ENCODE measurements at places on chromosomes 1 and 21. TPM values are rescaled to one million over a fixed set of nuclear protein-coding genes. Genes with fewer than 3 reads are reported as not detected.

The DNALI1 gene
- total RNA-seq, result 0.25 TPM

The PPP1R15B gene
- 239 TPM for total RNA-seq

The SESN2 gene
- total RNA-seq, result 13.9 TPM

The RGS8 gene
- not detected for total RNA-seq

The CSF3R gene
- total RNA-seq, result 3.6 TPM

GRCh38 chr1:167509587-167509986, 8.7 kb downstream of the CD247 start:
- no peaks in the 10 kb centered on the region for H3K27me3 ChIP-seq
- H3K4me3 ChIP-seq, result peak overlapping the region; percentile 98
- peak overlapping the region; percentile 70 for H3K27ac ChIP-seq
- peaks cover 53% of the 10 kb centered on the region for H3K36me3 ChIP-seq
- peaks cover 96% of the 10 kb centered on the region for H3K4me1 ChIP-seq

- H3K27ac ChIP-seq, result no peak overlapping the region
- no peak overlapping the region for H3K4me3 ChIP-seq
- H3K36me3 ChIP-seq, result no peaks in the 10 kb centered on the region
- H3K27me3 ChIP-seq, result peaks cover 7% of the 10 kb centered on the region
These were observed 24.3 kb downstream of the RXRG start for GRCh38 chr1:165420655-165421054.

DNA sequence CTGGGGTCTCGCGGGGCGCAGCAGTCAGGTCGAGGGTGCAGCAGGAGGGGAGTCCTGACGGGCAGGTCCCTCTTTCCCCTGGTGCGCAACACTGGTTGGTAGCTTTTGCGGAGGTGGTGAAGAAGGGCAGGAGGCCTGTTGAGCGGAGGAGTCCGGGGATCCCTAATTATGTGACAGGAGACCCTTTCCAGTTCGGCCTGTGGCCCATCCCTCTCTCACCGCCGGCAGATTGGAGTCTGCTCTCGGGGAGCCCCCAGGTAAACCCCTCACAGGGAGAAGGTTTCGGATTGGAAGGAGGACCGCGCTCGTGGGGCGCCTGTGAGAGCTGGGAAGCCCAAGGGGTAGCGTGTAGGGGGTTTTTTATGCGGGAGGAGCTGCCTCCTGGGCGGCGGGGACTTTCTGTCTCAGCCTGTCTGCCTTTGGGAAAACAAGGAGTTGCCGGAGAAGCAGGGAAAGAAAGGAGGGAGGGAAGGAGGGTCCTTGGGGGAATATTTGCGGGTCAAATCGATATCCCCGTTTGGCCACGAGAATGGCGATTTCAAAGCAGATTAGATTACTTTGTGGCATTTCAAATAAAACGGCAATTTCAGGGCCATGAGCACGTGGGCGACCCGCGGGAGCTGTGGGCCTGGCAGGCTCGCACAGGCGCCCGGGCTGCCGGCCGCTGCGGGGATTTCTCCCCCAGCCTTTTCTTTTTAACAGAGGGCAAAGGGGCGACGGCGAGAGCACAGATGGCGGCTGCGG, 9.5 kb downstream of the SIM2 start:
- H3K4me3 ChIP-seq, result no peak overlapping the region
- no peaks in the 10 kb centered on the region for H3K36me3 ChIP-seq
- H3K27ac ChIP-seq, result no peak overlapping the region
- DNase-seq, result no peak
- H3K4me1 ChIP-seq, result peaks cover 12% of the 10 kb centered on the region

- no peak overlapping the region for H3K27ac ChIP-seq
- peaks cover 69% of the 10 kb centered on the region for H3K36me3 ChIP-seq
- H3K4me1 ChIP-seq, result no peaks in the 10 kb centered on the region
- H3K4me3 ChIP-seq, result no peak overlapping the region
These were observed 83.4 kb downstream of the TRIM33 start for GRCh38 chr1:114427612-114428011.

DNA sequence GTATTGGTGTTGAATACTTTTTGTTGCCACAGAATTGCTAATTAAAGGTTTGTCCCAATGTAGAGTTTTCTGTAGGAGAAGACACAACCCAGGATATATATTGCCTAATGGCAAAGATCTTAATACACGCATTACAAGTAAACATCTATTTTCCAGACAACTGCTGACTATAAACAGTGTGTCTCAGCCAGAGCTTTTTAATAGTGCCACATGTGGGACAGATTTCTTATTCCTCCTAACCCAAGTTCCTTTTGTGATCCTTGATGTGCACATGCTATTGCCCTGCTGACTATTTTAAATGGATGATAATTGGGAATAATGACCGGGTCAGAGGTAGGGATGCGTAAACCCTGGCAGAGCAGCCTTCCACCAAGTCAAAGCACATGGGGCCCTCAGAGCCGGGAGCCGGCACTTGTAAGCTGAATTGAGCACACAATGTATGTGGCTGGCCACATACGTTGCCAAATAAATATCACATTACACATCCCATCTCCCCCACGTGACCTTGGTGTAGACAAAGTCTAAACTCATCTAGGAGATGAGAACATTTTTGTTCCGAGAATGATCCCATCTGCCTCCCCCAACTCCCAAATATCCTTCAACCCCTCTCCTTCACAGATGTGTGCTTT, 209.8 kb upstream of the NFIA start:
- H3K27ac ChIP-seq, result no peak overlapping the region
- DNase-seq, result no peak
- H3K4me1 ChIP-seq, result no peaks in the 10 kb centered on the region
- H3K4me3 ChIP-seq, result no peak overlapping the region
- H3K36me3 ChIP-seq, result no peaks in the 10 kb centered on the region

GRCh38 chr1:44842486-44842861, 579 bp downstream of the PTCH2 start:
- DNase-seq, result no peak
- no peak overlapping the region for H3K27ac ChIP-seq
- H3K36me3 ChIP-seq, result no peaks in the 10 kb centered on the region
- H3K27me3 ChIP-seq, result peaks cover 7% of the 10 kb centered on the region

GRCh38 chr1:47901001-47901575, 96.1 kb downstream of the TRABD2B start:
- no peaks in the 10 kb centered on the region for H3K36me3 ChIP-seq
- no peak overlapping the region for H3K4me3 ChIP-seq
- no peaks in the 10 kb centered on the region for H3K4me1 ChIP-seq
- no peak overlapping the region for H3K27ac ChIP-seq
- DNase-seq, result no peak

- H3K4me3 ChIP-seq, result no peak overlapping the region
- no peaks in the 10 kb centered on the region for H3K27me3 ChIP-seq
- no peak for DNase-seq
- H3K36me3 ChIP-seq, result no peaks in the 10 kb centered on the region
These were observed 44.3 kb upstream of the ERRFI1 start for GRCh38 chr1:8070381-8070811.

DNA sequence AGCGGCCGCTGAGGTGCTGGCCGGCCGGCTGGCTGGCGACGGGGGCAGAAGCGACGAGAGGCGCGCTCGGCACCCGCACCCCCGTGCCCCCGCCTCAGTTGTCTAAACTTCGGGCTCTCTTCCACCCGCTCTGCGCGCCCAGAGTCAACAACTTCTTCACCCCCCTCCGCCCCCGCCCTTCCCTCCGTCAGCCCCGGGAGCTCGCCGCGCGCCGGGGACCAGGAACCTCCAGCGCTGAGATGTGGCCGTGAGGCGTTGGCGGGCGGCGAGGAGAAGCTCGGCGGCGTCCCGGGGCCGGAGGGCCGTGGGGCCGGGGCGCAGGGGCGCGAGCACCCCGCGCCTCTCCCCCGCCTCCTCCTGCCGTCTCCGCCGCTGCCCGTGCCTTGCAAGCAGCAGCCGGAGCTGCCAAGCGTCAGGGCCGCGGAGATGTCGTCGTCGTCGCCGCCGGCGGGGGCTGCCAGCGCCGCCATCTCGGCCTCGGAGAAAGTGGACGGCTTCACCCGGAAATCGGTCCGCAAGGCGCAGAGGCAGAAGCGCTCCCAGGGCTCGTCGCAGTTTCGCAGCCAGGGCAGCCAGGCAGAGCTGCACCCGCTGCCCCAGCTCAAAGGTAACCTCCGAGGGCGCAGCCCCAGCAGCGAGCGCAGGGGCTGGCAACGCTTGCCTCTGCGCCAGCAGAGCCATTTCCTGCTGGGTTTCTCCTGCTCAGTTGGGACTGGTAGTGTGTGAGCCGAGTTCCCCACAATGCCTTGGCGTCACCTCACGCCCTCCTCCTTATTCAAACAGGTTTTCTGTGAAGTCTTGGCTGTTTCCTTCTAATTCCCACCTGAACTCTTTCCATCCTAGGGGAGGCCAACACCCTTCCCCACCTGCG, 710 bp downstream of the PPP2R5A start:
- H3K4me3 ChIP-seq, result peak overlapping the region; percentile 98
- H3K27ac ChIP-seq, result peak overlapping the region; percentile 97
- H3K36me3 ChIP-seq, result no peaks in the 10 kb centered on the region
- H3K27me3 ChIP-seq, result no peaks in the 10 kb centered on the region

DNA sequence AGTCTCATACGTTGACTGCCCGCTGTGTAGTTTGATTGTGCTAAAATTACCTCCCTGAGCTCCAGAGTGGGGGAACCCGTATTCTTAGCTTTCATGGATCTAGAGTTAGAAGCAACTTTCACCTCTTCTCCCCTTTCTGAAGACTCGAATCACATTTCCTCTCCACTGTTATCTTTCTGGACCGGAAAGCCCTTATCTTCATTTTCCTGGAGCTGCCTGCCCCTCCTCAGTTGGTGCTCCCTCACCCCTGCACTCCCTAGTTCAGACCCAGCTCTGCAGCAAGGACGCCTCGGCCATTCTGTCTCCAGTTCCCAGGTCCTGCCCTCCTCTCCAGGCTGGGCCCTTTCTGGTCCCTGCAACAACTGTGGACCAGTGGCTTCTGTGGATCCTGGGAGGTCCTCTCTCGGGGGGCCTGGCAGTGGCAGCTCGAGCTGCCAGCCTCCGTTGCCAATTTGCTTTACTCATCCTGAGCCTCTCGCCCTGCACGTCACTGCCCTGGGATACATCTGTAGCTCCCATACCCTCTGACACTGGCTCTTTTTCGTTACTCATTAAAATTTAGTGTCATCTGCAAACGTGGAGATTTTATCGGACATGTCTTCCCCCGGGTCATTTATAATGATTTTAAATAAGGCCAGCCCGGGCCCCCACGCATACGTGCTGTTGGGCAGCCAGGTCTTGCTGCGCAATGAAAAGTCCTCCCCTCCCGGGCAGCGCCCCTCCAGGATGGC, 141.5 kb upstream of the VAMP3 start:
- no peaks in the 10 kb centered on the region for H3K4me1 ChIP-seq
- no peaks in the 10 kb centered on the region for H3K27me3 ChIP-seq
- no peak for DNase-seq
- no peaks in the 10 kb centered on the region for H3K36me3 ChIP-seq
- H3K27ac ChIP-seq, result no peak overlapping the region

DNA sequence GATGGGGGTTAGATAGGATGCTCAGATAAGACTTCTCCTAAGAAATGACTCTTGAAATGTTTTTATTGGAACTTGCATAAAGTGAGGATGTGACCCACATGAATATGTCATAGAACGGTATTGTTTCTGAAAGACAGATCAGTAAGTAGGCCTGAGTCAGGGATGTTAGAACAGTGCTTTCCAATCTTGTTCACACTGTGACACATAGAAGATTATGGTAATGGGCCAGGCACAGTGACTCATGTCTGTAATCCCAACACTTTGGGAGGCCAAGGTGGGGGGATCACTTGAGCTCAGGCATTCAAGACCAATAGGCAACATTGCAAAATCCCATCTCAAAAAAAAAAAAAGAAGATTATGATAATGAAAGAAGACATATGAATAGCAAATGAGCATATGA, 32.9 kb downstream of the FMO4 start:
- no peak overlapping the region for H3K27ac ChIP-seq
- H3K4me1 ChIP-seq, result no peaks in the 10 kb centered on the region
- no peak for DNase-seq
- no peaks in the 10 kb centered on the region for H3K36me3 ChIP-seq
- no peak overlapping the region for H3K4me3 ChIP-seq

GRCh38 chr1:15948091-15948591, 27.8 kb downstream of the ZBTB17 start:
- H3K27me3 ChIP-seq, result no peaks in the 10 kb centered on the region
- peaks cover 50% of the 10 kb centered on the region for H3K4me1 ChIP-seq
- DNase-seq, result no peak
- peak overlapping the region; percentile 86 for H3K27ac ChIP-seq
- no peak overlapping the region for H3K4me3 ChIP-seq
- peaks cover 37% of the 10 kb centered on the region for H3K36me3 ChIP-seq

GRCh38 chr21:17388226-17388625, 124.6 kb upstream of the CXADR start:
- H3K36me3 ChIP-seq, result no peaks in the 10 kb centered on the region
- no peaks in the 10 kb centered on the region for H3K4me1 ChIP-seq
- DNase-seq, result no peak
- H3K4me3 ChIP-seq, result no peak overlapping the region
- no peaks in the 10 kb centered on the region for H3K27me3 ChIP-seq

DNA sequence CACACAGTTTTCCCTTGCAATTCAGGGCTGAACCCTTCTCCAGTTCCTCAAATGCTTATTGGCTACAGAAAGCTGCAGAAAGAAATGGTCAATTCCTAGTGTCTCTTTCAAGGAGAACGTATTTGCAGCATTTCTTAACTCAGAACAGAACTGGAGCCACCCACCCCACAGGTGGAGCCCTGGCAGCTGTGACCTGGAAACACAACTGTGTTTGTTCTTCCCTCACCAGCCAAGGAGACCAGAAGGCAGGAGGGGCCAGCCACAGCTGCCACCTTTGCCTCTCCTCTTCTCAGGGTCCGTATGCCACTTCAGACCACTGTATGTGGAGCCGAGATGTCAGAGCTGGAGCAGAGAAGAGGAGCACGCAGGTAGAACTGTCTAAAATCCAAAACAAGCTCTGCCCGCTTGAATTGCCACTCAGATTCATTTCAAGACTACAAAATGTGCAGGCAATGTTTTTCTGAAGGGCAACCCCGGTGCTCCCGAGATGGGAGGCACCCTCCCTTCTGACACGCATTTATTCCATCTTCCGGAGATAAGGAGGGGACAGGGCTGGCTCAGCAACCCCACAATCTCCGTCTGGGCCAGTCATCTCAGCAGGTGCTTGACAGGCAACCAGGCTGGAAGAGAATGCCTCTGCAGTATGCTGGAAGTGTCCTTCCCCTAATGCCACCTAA, 16.7 kb downstream of the CD247 start:
- H3K4me3 ChIP-seq, result peak overlapping the region; percentile 59
- H3K36me3 ChIP-seq, result peaks cover 63% of the 10 kb centered on the region
- H3K4me1 ChIP-seq, result peaks cover 99% of the 10 kb centered on the region
- no peaks in the 10 kb centered on the region for H3K27me3 ChIP-seq
